ENCODE measurements at places on chromosomes 4 and X.

DNA sequence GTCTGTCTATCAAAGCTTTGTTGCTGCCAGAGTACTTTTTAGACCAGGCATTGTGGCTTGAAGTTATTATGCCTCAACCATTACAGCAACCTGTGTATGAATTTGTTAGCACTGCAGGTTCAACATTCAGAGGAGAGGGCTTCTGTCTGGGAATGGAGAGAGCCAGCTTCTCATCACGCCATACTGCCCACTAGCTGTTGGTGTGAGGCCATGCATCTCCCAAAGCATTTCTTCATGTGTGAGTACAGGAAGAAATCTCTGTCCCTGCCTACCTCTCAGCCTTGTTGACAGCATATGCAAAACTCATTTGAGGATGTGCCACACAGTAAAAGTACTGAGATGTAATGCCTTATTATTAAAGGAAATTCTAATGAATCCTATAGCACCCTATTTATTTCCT is 76.9 kb upstream of the PPARGC1A start:
- DNase-seq, result no peak

- peak; percentile 42 for DNase-seq
These were observed 96.3 kb downstream of the GEMIN8 start for GRCh38 chrX:13933352-13933751.

GRCh38 chr4:10656420-10656819 is 28.1 kb downstream of the CLNK start:
- DNase-seq, result no peak

- no peak for DNase-seq
These were observed 216.4 kb downstream of the TECRL start for GRCh38 chr4:64192731-64193412.

GRCh38 chr4:106676173-106676921 is 307.8 kb upstream of the GIMD1 start:
- no peak for DNase-seq

- DNase-seq, result no peak
These were observed 3.6 kb downstream of the STARD8 start for GRCh38 chrX:68651110-68651509.

DNA sequence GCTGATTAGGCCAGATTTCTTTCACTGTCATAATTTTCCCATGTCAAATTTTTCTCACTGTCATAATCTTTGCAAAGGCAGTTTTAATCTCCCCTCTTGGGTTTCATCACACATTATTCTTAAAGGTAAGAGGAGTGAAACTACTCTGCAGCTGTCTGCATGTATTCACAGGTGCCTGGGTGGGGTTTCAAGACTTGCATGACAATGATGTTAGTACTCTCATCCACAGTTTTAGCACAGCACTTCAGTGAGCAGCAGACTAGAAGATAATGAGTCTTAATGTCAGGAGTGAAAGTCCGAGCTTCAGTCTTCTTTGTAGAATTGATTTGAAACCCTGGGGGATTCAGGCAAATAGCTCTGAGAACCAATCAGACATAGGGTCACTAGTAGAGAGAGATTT is 182.5 kb upstream of the GALNT7 start:
- DNase-seq, result no peak

DNA sequence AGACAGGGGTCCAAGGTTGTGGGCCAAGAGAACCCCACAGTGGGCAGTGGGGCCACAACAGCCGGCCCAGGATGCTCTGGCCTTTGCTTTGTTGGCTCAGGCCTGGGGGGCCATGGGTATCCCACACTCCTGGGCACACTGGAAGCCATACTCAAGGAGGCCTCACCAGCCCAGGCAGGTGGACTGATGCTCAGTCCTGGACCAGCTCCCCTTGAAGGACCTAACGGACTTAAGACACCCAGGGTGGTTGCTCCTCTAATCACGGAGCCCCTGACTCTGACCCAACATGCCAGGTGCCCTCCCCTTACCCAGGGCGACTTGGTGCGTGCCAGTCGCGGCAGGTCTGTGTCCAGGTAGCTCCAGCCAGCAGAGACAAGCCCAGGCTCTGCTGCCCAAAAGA is 50.8 kb downstream of the ZFYVE28 start:
- DNase-seq, result no peak

DNA sequence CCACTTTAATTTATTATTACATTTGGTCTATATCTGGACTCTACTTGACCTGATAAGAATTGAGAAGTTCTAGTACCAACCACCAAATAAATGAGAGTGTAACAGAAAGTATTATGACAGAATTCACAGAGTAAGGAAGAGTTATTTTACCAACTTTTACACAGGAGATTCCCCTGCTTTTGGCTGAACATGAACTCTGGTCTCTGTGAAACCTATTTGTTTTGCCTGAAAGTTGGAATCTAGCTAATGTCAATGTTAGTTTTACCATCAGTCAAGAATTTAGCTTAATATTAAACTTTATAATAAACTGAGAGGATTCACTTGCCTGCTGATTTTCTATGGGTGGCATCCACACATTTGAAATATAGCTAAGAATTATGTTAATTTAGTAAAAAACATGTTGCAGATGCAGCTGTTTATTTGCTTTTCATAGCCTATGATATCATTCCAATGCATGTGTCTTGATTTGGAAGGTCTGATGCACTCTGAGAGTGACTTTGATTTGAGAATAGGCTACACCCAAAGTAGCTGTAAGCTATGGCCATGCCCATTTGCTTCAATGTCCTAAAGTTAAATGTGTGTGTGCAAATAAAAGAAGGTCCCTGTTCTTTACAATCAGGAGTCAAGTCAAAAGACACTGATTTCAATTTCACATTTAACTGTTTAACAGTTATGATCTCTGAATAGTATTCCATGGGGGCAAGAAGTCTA is 150.9 kb upstream of the RASGEF1B start:
- no peak for DNase-seq

- no peak for DNase-seq
These were observed 39.2 kb downstream of the POLA1 start for GRCh38 chrX:24732766-24733500.

DNA sequence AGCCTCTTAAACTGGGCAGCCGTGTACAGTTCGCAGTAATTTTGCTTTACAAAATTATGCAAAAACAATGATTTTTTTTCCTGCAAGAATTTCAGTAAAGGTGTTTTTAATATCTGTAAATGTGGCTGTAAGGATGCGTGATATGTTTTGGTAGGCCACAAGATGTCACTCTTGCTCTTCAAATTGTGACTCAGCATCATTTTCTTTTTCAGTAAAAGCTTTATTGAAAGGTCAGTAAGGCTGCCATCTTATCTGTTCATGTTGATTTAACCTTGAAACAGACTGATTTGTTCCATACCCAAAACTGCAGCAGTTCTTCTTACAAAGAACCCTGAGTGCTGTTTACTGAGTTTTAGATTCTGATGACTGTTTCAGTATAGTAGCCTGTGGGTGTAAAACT is 39.9 kb downstream of the TXLNG start:
- no peak for DNase-seq

DNA sequence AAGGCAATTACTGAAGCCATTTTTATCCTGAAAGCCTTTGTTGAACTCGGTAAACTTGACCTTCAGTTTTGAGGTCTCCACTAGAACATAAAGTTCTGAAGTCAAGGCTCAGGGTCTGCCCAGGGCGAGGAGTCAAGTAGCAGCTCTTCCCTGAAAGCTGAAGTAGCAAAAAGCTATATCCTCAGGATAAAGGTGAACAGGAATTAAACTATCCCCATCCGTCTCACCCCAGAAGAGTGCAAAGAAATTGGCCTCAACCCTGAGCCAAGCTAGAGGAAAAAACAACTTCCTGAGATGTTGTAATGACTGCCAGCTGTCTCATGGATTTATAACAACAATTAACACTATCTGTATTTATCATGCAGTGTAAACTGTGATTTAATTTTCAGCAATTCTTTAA is 590.8 kb downstream of the SPRY1 start:
- DNase-seq, result no peak

GRCh38 chrX:49972328-49972860 is 50.0 kb downstream of the CLCN5 start:
- DNase-seq, result no peak

DNA sequence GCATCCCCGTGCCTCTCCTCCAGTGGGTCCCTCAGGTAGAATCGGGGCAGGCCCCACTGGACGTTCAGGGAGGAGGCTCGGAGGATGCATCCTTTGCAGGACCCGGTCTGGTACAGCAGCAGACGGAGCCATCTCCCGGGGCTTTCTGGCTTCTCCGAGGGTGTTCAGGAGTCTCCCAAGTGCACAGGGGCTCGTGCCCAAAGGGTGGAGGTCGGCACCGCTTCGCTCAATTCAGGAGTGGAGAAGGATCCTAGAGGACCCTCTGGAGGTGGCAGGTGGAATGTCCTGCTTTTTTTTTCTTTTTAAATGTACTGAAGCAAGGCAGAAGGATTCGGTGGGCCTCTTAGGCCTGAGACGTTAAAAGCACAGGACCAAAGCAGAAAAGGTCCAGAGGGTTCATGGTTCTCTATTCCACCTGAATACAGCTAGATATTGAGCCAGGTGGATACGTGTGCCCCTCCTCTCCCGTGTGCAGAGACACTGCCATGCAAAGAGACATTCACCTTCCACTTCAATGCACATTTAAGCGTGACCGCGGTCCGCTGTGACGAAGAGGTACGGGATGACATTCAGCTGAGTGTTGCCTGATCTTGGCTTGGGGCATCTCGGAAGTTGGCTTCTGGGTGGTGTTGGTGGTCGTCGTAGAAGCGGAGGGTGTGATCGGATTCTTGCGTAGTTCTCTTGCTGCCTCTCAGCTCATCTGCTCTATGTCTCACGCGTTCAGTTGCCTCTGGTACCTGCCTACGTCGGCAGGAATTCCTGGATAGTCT is 281.2 kb upstream of the AGTR2 start:
- no peak for DNase-seq

- no peak for DNase-seq
These were observed 26.4 kb upstream of the TMPRSS11B start for GRCh38 chr4:68271851-68272357.

DNA sequence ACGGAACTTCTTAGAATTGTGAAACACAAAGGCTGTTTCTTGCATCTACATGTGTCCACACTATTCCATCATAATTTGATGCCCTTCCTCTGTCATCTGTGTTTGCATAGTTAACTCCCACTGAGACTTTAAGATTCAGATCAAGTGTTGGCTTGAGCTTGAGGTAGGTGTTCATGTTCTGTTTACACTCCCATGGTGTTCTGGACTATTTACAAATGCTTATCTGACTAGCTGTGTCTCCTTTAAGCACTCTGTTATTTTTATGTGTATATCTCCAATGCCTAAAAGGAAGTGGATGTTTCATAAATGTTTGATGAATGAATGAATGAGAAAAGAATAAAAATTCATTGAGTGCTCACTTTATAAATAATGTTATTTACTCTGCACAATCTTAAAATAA is 622.7 kb downstream of the RAB28 start:
- DNase-seq, result no peak

GRCh38 chr4:127509155-127509554 is 123.6 kb upstream of the INTU start:
- no peak for DNase-seq

DNA sequence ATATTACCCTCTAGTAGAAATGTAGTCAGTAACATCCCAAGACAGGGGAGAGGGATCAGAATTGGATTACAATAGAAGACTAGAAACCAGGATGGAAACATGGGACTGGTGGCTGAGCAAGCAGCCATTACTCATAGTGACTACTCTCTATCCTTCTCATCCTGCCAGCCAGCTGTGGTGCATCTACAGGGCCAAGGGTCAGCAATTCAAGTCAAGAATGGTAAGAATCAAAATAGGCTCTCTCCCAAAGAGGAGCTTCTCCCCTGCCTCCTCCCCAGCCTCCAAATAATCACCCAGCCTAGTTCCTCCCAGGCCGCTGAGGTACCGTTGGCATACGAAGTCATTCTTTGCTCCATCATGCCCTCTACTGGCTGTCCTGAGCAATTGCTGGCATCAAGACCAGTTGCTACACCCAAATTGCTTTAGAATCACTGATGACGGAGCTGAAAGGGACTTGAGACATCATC is 19.4 kb downstream of the AWAT2 start:
- DNase-seq, result peak; percentile 7

- no peak for DNase-seq
These were observed 22.3 kb downstream of the COX7B2 start for GRCh38 chr4:46886711-46887110.

- no peak for DNase-seq
These were observed 1.9 kb downstream of the THAP6 start for GRCh38 chr4:75516144-75516543.

GRCh38 chrX:153442463-153442862 is 3.4 kb downstream of the TREX2 start:
- DNase-seq, result no peak

DNA sequence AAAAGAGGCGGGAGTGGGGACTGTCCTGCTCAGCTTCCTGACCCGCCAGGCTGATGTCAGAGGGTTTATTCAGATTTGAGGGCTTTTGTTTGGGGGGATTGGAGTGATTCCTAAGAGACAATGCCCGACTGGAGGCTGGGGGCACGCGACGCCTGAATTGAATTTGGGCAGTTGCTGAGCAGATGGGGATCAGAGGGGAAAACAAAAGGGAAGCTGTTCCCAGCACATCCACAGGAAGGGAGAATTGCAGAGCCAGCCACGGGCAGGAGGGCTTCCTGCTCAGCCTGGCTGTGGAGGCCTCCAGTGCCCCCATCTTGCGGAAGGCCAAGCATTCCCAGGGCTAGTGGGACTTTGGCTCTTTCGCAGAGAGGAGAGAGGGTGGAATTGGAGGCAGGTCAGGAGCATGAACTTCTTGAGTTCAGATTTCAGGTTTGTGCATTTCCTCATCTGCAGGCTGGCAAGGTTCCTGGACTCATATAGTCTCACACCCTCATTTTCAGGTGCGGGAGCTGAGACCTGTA is 162.8 kb downstream of the NHS start:
- DNase-seq, result no peak

DNA sequence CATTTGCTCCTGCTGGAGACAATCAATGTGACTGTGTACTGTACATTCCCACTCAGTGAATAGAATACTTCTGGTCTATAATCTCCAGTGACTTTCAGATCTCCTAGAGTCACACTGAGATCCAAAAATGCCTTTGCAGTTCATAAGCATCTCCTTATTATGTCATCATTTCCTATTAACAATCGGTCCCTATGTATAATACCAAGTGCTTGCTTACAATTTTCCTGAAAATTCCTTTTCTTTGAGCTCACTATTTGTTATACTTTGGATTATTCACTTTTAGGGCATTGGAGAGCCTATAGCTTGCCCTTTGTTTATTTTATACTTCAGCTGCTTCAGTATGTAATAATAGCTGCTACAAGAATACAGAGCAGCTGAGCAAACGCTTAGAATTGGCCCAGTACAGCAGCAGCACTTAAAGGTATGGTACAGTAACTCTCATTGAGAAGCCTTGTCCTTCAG is 313.0 kb downstream of the DCTD start:
- DNase-seq, result no peak

DNA sequence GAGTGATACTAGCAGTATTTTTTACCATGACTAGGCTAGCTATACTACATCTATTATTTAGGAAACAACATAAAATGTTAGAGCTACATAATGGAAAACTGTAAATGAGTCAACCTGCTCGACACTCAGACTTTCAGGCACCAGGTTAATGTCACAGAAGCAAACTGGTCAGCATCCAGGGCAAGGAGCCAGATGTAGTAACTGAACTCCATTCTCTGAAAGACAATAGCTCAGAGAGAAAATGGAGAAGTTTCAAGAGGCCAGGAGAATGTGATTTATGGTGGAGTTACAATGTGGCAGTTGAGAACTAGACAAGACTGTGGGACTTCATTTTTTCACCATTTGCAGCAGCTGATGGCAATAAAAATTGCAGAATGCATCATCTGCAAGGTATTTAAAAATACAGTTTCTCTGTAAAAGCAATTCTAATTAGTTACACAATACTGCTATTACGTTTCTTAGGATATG is 342.7 kb upstream of the PABPC4L start:
- no peak for DNase-seq

Measured in PC-9 (cell line).